ENCODE measurements at places on chromosomes 16 and 17.

DNA sequence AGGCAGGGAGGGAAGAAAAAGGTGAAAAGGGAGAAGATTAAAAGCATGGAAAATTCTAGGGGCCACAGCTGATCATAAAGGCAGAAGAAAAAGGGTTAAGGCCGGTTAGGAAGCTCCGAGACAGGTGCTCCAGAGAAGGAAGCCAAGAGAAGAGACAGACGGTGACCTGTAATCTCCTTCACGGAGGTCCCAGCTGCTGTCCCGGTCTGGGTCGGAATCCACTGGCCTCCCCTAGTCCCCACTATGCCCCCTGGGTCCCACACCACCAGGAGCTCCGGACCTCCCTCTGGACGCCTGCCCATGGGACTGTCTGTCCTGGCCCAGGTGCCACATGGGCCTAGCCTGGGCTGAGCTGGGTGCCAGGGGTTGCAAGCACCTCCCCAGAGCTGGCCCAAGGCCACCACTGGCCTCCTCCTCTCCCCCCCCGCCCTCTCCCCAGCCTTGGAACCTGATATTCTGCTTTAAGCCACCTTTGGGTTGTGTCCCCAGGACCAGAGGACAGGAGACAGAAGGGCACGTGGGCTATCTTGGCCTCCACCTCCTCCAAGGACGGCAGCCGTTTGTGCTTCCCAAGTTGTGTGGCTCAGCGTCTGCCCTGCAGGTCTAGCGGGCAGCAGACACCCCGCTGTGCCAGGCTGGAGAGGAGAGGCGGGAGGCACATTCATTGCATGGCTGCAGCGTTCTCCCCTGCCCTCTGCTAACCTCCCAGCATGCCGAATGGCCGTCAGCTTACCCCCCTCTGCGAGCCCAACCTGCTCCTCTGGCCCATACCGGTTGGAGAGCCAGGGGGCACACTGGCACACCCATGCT is 102.4 kb downstream of the ENGASE start:
- DNase-seq = no peak

DNA sequence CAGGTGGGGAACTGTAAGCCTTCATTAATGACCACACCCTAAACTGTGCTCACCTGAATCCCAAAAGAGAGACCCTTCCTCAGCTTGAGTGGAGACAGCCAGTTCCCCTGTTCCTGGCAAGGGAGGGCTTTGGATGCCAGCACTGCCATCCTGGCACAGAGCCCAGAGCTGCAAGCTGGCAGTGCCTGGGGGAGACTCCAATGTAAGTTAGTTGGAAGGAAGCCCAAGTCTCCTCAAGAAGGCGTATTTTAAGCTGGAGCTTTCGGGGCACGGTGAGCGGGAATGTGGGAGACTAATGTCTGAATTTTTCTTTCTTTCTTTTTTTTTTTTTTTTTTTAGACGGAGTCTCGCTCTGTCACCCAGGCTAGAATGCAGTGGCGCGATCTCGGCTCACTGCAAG is 4.7 kb downstream of the CDC42EP4 start:
- DNase-seq = no peak

DNA sequence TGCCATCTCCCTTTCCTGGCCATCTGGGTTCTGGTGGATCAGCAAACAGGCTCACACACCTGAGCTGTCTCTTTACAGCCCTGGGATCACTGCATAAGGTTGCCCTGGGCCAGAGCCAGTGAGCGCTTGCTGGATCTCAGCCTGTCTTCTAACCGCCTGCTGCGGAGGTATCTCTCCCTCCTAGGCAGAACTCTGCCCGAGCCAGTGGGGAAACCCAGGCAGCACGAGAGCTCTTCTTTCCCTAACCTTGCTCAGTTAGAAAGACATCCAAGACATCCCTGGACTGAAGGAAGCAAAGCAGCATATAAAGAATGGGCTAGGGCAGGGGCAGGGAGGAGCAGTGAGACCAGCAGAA is 6.4 kb downstream of the HAS3 start:
- DNase-seq = no peak

- no peak for DNase-seq
Observed at GRCh38 chr17:57524839-57525568, 220.1 kb downstream of the CCDC182 start.

DNA sequence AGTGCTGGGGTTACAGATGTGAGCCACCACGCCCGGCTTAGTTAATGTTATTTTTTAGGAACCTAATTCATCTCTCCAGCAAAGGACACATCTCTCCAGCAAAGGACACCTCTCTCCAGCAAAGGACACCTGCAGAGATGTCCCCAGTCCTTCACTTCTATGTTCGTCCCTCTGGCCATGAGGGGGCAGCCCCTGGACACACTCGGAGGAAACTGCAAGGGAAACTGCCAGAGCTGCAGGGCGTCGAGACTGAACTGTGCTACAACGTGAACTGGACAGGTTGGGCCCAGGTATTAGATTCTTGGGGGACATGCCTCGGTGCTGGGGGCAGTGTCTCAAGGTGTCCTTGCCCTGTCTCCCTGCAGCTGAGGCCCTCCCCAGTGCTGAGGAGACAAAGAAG is 4.7 kb downstream of the PFAS start:
- DNase-seq = peak; percentile 23

DNA sequence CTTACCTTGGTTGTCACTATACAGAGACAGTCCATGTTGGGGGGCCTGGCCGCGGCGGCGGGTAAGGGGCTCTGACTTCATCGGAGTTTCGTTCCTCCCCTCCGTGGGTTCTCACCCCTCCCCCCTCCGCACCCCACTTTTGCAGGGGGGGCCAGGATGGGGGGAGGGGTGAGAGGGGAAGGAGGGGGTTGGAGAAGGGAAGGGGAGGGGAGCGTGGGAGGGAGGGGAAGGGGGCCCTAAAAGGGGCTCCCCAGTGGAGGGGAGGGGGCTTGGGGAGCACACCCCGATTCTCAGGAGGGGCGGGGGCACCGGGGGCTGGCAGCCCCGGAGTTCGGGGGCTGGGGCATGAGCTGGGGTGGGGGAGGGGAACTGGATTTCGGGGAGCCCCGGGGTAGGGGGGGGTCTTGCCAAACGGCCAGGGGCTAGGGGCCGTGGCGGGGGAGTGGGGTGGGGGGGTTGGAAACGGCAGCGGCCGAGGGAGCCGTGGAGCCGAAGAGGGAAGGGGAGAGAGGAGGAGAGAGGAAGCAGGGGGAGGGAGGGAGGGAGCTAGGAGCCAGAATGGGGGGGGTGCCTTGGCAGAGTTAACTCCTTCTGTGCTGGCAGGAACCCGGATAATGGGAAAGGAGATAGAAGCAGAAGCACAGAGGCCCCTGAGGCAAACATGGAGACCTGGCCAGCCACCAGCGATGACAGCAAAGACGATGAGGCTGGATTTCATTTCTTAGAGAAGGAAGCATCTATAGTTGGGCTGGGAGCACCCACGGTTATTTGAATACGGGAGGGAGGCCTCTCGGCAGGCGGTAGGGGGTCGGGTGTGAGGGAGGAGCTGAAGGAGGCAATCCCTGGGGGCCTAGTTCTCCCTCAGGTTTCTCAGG is 2.3 kb downstream of the DLG4 start:
- peak; percentile 70 for DNase-seq

GRCh38 chr17:43753493-43754129 is 5.0 kb downstream of the SOST start:
- DNase-seq = peak; percentile 43

DNA sequence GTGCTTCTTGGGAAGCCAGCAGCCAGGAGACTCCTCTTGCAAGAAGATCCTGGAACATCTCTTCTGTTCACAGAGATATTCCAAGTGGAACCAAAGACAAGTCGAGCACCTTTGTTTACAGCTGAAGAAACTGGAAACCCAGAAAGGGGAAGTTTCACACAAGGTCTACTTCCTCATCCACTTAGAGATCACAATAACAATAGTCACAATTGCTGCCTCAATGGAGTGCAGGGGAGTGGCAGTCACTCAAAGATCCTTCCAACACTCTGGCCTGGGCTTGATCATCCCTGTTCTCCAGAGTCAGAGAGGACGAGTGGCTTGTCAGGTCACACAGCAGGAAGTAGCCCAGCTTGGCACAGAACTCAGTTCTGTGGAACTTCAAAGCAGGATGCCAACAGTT is 46.9 kb upstream of the SIAH1 start:
- no peak for DNase-seq

DNA sequence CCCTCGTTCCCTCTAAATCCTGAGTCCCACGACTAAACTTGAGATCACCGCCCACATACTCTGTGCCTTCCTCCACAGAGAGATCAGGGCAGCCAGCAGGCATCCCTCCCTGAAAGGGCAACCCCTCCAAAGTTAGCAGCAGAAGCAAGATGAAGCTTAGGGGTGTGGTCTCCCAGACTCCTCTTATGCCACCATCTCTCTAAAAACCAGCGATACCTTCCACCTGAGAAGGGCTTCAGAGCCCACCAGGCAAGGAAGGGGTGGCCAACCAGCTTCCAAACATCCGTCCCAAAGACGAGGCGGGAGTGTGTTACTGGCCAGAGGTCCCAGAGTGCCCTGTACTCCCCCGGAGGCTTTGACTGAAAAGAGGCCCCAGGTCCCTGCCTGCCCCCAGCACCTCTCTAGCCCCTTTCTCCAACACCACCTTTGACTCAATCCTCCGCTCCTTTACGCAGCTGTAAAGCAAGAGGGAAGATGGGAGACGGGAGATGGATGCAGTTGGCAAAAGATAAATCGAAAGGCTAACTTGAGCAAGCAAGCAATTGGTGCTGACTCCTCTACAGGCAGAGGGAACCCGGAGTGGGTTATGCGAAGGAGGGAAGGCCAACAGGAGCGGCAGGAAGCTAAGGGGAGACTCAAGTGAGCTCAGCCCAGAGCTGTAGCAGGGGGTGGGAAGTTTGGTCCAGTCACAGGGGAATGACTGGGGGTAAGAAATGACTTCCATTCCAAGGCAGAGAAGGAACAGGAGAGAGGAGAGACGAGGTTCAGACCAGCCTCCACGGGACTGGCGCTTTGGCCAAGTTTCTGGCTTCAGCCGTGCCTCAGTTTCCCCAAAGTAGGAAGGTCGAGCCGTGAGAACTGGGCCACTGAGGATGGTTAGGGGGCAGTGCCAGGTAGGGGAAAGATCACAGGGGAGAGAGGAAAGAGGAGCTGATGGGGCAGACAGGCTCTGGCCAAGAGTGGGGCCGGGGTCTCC is 1.0 kb downstream of the ST3GAL2 start:
- DNase-seq = peak; percentile 26

GRCh38 chr16:51607201-51607651 is 456.2 kb upstream of the SALL1 start:
- no peak for DNase-seq

DNA sequence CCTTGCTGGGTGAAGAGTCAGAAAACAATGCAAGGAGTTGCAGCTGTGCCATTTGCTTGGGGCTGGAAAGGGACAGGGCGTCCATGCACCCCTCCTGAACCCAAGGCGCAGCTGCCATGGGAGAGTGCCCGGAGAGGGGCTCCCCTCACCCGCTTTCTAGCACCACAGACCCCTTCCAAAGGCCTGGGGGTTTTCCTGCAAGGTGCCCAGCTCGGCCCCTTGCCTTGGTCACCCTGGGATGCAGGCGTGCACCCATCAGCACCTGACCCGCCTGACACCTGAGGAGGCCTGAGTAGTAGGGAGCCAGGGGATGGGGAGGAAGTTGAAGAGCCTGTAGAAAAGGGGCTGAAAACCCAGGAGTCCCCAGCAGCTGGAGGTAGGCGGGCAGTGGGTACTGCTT is 30.3 kb downstream of the TMEM186 start:
- DNase-seq = no peak

DNA sequence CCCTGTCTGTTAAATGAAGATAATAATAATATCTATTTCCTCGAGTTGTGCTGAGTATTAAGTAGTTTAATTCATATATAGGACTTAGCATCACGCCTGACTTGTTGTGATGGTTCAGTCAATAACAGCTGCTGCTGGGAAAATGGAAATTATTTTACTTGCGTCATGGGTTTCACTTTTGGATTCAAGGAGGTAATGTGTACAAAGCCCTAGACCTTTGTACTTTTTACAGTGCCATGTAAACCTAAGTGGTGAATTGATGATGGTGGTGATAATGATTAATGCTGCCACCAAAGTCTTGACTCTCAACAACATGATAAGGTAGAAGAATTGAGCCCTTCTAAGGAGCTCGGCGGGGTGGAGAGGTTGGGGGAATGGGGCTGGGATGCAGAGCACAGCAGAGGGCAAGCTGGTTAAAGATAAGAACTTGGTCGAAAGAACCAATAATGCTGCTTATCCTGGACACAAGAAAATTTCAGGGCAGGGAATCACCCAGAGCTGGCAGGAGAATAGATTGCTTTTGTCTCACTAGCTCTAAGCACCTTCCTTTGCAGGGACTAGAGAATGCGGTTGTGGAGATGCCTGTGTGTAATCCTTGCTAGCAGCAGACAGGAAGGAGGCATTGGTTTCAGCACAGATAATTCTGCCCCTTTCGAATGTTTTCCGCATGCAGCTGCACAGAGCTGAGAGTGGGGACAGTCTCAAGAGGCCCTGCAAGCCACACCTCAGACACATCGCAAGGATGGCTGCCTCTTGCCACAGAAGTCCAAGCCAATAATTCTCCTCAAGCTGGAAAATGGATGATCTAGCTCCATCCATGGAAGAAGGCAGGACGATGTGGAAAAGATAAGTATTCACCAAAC is 187.1 kb downstream of the TMEM114 start:
- DNase-seq = no peak

- peak; percentile 48 for DNase-seq
Observed at GRCh38 chr16:2033057-2033908, 6.6 kb downstream of the NHERF2 start.

- DNase-seq = no peak
Observed at GRCh38 chr16:24543949-24544348, 4.6 kb downstream of the RBBP6 start.

DNA sequence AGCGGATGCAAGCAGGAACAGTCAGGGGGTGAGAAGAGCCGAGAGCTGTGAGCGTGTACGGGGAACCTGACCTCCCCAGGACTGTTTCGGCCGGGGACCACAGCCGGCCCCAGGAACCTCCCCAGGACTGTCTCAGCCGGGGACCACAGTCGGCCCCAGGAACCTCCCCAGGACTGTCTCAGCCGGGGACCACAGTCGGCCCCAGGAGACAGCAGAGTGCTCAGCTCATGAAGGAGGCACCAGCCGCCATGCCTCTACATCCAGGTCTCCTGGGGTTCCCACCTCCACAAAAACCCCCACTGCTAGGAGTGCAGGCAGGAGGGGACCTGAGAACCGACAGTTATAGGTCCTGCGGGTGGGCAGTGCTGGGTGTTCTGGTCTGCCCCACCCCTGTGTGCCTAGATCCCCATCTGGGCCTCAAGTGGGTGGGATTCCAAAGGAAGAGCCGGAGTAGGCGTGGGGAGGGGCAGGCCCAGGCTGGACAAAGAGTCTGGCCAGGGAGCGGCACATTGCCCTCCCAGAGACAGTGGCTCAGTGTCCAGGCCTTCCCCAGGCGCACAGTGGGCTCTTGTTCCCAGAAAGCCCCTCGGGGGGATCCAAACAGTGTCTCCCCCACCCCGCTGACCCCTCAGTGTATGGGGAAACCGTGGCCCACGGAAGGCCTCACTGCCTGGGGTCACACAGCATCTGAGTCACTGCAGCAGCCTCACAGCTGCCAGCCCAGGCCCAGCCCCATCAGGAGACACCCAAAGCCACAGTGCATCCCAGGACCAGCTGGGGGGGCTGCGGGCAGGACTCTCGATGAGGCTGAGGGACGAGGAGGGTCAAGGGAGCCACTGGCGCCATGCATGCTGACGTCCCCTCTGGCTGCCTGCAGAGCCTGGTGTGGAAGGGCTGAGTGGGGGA is 4.3 kb downstream of the RHBDF1 start:
- peak; percentile 91 for DNase-seq

Measured in myocyte (in vitro differentiated cells).